ENCODE measurements at places on chromosomes 2 and 18. TPM values are rescaled to one million over a fixed set of nuclear protein-coding genes. Genes with fewer than 3 reads are reported as not detected.
A peak's percentile ranks its signal among the peaks of the same experiment; 100 is the strongest.

TFCP2L1 gene
- not detected for total RNA-seq

TNS1 gene
- 29.8 TPM for total RNA-seq

TTC21B gene
- total RNA-seq = 16.4 TPM

YWHAQ gene
- 315 TPM for total RNA-seq

TRPM8 gene
- total RNA-seq = not detected

C2orf66 gene
- total RNA-seq = 0.32 TPM

RESP18 gene
- total RNA-seq = not detected

UGT1A7 gene
- not detected for total RNA-seq

AOX1 gene
- 0.08 TPM for total RNA-seq

IL1B gene
- not detected for total RNA-seq

DNA sequence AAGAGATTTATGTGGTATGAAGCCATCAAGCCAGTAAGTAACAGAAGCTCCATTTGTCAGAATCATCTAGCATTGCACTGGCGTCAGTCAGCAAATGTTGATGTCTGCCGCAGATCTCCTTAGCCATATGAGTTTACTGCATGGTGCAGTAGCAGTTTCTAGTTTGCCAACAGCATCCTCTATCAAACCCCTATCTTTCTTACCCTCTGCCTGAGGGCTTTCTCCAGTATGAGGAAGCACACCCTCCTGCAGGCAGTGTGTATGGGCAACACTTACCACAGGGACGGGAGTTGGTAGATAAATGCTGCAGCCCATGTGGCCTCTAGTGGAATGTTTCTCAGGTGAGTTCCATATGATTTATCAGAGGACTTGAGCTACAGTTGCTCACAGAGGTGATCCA is 63.7 kb downstream of the EFEMP1 start:
- H3K27ac ChIP-seq = no peak overlapping the region
- H3K36me3 ChIP-seq = no peaks in the 10 kb centered on the region
- H3K4me1 ChIP-seq = no peaks in the 10 kb centered on the region
- no peak overlapping the region for H3K4me3 ChIP-seq
- DNase-seq = no peak
- no peaks in the 10 kb centered on the region for H3K27me3 ChIP-seq

DNA sequence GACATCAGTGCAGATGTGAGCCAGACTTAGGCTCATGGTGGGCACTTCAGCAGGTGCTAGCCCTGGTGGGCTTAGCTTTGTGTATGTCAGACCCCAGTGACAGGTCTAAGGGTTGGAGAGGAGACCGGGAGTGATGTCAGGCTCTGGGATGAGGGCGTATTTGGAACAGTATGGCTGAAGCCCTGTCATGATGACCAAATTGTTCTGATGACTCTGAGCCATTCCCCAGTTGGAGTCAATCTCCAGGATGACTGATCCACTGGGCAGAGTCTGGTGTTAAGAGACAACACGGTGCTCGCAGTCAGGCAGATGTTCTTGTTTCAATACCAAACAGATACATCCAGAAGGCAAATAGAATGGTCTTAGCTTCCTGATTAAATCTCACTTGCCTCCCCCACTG is 241.5 kb downstream of the SOX11 start:
- no peak for DNase-seq
- no peak overlapping the region for H3K4me3 ChIP-seq
- H3K27me3 ChIP-seq = no peaks in the 10 kb centered on the region
- H3K27ac ChIP-seq = no peak overlapping the region
- no peaks in the 10 kb centered on the region for H3K4me1 ChIP-seq

- peaks cover 65% of the 10 kb centered on the region for H3K4me1 ChIP-seq
- no peaks in the 10 kb centered on the region for H3K36me3 ChIP-seq
- H3K27me3 ChIP-seq = no peaks in the 10 kb centered on the region
- no peak overlapping the region for H3K27ac ChIP-seq
- H3K4me3 ChIP-seq = no peak overlapping the region
Measured at GRCh38 chr2:43163584-43164270, 62.7 kb downstream of the ZFP36L2 start.

- H3K4me3 ChIP-seq = no peak overlapping the region
- H3K27ac ChIP-seq = no peak overlapping the region
- H3K27me3 ChIP-seq = peaks cover 27% of the 10 kb centered on the region
- H3K36me3 ChIP-seq = no peaks in the 10 kb centered on the region
- H3K4me1 ChIP-seq = peaks cover 34% of the 10 kb centered on the region
Measured at GRCh38 chr2:17818235-17818815, 2.1 kb downstream of the MSGN1 start.

DNA sequence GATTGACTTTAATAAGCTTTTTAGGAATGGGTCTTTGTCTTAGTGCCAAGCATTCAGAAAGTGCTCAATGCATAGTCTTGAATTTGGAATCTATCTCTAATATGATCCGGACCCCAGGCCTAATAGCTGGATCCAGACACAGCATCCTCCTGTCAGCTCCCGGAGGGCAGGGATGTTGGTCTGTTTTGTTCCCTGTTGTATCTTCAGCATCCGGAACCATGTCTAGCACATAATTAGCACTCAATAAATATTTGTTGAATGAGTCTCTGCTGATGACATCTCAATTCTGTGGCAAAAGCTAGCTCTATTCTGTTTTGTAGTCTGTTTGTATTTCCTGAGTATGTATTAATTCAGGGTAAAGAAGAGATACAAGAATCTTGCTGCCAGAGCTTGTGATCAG is 169.1 kb downstream of the DCDC2C start:
- no peaks in the 10 kb centered on the region for H3K36me3 ChIP-seq
- no peak overlapping the region for H3K4me3 ChIP-seq
- no peaks in the 10 kb centered on the region for H3K4me1 ChIP-seq
- H3K27ac ChIP-seq = no peak overlapping the region

DNA sequence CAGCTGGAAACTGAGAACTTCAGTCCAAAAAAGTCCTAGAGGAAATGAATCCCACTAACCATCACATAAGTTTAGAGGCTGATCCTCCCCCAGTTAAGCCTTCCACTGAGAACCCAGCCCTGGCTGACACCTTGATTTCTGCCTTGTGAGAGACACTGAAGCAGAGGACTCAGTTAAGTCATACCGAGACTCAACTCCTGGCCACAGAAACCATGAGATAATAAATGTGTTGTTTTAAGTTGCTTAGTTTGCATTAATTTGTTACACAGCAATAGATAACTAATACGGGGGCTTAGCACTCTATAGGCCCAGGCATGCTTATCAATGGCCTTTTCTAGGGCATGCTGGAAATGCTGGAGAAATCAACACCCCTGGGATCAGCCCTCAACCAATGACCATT is 3.4 kb upstream of the ADD2 start:
- H3K36me3 ChIP-seq = no peaks in the 10 kb centered on the region
- H3K27ac ChIP-seq = no peak overlapping the region
- no peak overlapping the region for H3K4me3 ChIP-seq

DNA sequence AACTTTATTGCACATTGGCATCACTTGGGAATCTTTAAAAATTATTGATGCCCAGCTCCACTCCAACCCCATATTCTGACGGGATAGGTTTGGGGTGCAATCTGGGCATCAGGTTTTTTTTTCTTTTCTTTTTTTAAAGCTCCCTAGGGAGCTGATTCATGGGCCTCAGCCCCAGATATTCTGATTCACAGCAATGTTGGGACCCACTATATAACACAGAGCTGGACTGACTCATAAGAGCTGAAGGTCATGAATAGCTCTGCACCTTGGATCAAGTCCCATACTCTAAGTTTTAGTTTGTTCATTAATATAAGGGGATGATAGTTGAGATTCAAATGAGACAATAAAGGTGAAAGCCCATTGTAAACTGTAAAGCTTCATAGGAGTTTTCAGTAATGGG is 191.1 kb upstream of the REV1 start:
- DNase-seq = no peak
- no peaks in the 10 kb centered on the region for H3K4me1 ChIP-seq
- no peak overlapping the region for H3K27ac ChIP-seq
- no peak overlapping the region for H3K4me3 ChIP-seq

DNA sequence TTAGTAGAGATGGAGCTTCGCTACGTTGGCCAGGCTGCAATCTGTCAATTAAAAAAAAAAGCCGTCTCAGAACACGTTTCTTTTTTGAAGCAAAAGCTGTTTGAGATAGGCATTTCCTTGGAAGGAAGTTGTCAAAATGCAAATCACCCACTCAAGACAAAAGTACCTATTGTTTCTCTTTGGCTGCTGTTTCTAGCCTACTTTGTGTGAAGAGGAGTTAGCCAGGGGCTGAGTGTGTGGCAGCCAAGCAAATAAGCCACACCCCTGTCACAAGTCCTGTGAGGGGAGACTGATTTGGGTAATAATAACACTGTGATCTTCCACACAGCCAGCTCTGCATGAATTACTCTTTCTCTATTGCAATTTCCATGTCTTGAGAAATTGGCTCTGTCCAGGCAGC is 47.4 kb upstream of the CDCA7 start:
- DNase-seq = no peak
- no peak overlapping the region for H3K27ac ChIP-seq
- no peaks in the 10 kb centered on the region for H3K27me3 ChIP-seq
- no peak overlapping the region for H3K4me3 ChIP-seq
- no peaks in the 10 kb centered on the region for H3K36me3 ChIP-seq

GRCh38 chr2:28101123-28101522 is 210.6 kb downstream of the BABAM2 start:
- H3K36me3 ChIP-seq = peaks cover 5% of the 10 kb centered on the region
- H3K27ac ChIP-seq = no peak overlapping the region
- no peak overlapping the region for H3K4me3 ChIP-seq
- H3K4me1 ChIP-seq = peaks cover 31% of the 10 kb centered on the region
- H3K27me3 ChIP-seq = no peaks in the 10 kb centered on the region

- H3K27ac ChIP-seq = peak overlapping the region; percentile 20
- H3K4me3 ChIP-seq = no peak overlapping the region
- no peak for DNase-seq
- H3K27me3 ChIP-seq = no peaks in the 10 kb centered on the region
- no peaks in the 10 kb centered on the region for H3K4me1 ChIP-seq
Measured at GRCh38 chr18:48036641-48037421, 106.4 kb upstream of the SMAD2 start.

DNA sequence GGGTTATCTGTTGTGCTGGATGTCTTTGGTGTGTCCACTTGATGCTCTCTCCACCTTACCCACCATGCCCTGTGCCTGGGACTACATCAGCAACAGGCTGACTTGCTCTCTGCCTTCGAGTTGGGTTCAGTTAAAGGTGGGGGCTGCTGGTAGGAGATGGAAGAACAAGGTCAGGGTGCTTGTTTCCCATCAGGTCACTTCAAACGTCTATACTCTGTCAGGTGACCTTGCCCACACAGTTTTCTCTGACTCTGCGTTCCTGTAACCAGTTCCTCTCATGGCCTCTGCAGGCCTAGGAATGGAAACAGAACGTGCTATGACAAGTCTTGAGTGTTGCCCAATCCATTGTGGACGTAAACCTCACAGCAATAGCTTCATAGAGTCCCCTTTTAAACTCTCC is 38.4 kb upstream of the PAPOLG start:
- no peaks in the 10 kb centered on the region for H3K27me3 ChIP-seq
- H3K27ac ChIP-seq = no peak overlapping the region
- no peak overlapping the region for H3K4me3 ChIP-seq
- no peaks in the 10 kb centered on the region for H3K36me3 ChIP-seq
- DNase-seq = no peak

- DNase-seq = no peak
- H3K27ac ChIP-seq = no peak overlapping the region
- H3K4me3 ChIP-seq = no peak overlapping the region
- peaks cover 46% of the 10 kb centered on the region for H3K36me3 ChIP-seq
Measured at GRCh38 chr2:171383134-171383533, 50.7 kb downstream of the METTL8 start.

- H3K36me3 ChIP-seq = no peaks in the 10 kb centered on the region
- peaks cover 15% of the 10 kb centered on the region for H3K4me1 ChIP-seq
- no peak overlapping the region for H3K4me3 ChIP-seq
- H3K27ac ChIP-seq = no peak overlapping the region
- DNase-seq = no peak
- peaks cover 4% of the 10 kb centered on the region for H3K27me3 ChIP-seq
Measured at GRCh38 chr2:109355192-109355843, 226.3 kb downstream of the SH3RF3 start.

DNA sequence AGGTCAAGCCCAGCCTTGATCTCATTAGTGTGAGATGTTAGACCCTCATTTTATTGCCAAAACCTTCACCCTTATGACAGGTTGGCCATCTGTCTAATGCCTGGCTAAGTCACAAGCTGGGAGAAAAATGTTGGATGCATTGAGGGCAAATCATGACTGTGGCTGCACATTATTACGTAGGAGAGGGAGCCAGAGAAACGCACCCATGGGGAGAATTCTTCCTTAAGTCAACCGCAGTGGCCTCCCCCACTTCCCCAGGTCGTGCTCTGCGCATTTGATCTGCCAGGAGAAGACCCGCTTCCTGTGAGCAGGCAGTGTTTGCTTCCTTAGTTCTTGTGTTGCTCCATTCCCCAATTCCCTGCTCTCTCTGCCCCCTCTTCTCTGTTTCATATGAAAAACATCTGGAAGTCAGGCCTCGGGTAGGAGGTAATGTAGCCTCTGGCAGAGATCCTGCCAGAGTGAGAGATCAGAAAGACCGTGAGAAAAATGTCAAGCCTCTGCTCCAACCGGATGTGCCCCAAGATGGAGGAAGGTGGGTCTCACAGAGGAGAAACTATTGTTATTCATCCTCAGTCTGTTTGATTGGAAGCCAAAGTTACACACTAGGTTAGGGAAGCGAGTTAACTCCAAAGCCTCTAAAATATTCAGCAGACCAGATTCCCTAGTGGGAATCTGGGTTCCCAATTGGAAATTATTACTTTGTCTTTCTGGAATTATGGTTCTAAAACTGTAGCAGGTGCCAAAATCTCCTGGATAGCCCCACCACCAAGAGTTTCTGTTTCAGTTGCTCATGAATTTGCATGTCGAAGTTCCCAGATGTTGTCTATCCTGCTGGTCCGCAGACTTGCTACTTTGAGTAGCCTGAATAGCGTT is 144.3 kb upstream of the PELI1 start:
- H3K36me3 ChIP-seq = no peaks in the 10 kb centered on the region
- no peak overlapping the region for H3K4me3 ChIP-seq
- no peak overlapping the region for H3K27ac ChIP-seq
- H3K4me1 ChIP-seq = no peaks in the 10 kb centered on the region

DNA sequence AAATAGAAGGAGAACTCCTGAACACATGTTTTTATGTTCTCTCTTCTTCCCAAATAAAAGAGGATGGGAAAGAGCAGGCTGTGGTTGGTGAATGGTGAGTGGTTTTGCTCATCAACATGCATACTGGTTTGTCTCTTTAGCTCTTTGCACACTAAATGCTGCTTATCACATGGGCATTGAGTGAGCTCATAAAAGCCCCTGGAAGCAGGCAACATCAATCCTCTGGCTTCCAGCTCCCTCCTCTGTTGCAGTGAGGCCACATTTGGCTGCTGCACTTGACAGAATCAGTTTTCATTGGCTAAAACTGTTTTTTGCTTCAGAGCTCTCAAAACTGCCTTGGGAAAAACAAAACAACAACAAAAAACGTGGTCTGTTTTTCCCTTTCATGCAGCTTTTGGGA is 1308.2 kb upstream of the NRXN1 start:
- H3K36me3 ChIP-seq = no peaks in the 10 kb centered on the region
- H3K27ac ChIP-seq = no peak overlapping the region
- H3K27me3 ChIP-seq = no peaks in the 10 kb centered on the region
- H3K4me3 ChIP-seq = no peak overlapping the region
- no peaks in the 10 kb centered on the region for H3K4me1 ChIP-seq
- no peak for DNase-seq

All from activated CD8-positive, alpha-beta T cell treated with anti-CD3 and anti-CD28 coated beads, Interleukin-2, amount 10 ng/mL, durations not matched to agents 7 days and 5 days (primary cell).